ENCODE measurements at places on chromosomes 1 and 21. TPM values are rescaled to one million over a fixed set of nuclear protein-coding genes. Genes with fewer than 3 reads are reported as not detected.

DNA sequence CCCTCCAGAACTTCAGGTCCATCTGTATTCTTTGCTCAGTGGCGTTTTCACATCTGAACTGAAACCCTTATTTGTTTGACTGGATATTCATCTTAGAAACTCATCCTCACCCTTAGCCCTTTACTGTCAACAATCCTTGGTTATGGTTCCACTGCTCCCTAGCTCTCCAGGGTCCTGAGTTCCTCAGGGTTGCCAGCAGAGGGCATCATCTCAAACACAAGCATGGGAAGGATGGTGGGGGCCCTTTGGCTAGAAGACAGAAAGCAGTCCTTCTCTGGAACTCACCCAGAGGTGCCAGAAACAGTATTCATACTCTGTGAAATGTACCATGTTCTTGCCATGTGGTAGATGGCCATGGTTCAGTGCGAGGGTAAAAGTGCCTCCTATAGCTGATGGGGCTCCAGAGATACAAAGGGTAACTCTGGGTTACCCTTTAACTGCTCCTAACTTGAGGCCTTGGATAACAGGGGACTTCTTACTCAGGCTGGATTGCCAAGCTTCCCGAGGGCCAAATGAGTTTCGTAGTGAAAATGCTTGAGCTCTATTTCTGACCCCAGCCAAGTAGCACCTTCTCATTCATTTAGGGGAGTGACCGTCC lies 11.3 kb downstream of the NCSTN start:
- no peak for DNase-seq

DNA sequence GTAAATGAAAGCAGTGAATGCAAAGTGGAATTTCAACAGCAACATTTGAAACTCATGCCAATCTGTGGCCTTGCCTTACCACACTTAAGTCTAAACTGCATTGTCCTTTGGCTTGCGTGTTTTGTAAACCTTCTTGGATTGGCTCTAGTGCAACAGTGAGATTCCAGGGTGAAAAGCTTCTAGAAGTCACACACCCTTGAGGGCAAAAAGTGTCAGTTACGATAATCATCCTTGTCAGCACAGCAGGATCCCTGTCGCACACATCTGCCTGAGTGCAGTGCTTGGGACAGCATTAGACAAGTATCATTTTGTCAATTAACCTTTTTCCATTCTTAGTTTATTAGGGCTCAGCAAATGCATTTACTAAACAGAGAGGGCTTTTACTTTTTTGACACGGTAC lies 243.4 kb upstream of the PTBP2 start:
- DNase-seq = no peak

DNA sequence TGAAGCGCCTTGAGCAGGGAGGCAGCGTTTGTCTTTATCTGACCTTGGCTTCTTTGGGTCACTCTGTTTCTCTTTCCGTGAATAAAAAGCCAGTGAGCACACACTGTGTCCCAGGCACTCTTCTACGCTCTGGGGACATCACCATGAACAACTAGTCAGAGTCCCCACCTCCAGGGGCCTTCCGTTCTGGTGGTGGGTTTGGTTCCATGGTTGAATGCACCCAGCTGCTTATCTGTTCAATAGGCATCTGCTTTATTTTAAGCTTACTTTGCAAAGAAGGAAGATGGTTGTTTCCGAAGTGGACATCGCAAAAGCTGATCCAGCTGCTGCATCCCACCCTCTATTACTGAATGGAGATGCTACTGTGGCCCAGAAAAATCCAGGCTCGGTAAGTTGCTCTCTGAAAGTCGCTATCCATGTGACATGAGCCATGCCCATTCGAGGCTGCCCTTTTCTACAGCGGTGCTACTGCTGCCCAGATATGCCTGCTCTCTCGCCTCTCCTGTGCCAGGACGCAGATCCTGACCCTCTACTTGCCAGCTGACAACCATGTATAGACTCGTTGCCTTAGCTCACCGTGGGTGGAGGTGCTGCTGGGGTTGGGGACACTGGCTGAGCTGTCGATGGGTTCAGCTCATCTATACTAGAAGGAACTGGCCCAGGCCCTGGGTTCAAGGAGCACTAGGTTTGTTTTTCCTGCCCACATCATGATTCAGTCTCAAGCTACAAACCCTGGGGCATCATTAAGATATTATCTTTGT lies 5.9 kb downstream of the MX1 start:
- peak; percentile 87 for DNase-seq

DNA sequence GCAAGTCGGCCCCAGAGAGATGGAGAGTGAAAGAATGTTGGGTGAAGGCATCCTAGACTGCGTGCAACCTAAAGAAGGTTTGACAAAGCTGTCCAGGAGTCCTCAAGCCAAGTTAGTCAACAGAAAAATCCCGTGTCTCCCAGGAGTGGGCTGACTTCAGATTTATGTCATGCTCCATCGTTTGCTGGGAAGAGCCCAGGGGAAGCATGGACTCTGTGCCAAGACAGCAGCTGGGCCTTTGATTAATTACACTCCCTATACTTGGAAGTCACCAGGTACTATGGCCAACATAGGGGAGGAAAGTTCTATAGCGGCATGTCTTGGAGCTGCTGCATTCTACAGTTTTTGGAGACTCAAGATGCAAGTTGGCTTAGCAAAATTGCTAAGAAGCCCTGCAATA lies 247.4 kb downstream of the KAZN start:
- no peak for DNase-seq

DNA sequence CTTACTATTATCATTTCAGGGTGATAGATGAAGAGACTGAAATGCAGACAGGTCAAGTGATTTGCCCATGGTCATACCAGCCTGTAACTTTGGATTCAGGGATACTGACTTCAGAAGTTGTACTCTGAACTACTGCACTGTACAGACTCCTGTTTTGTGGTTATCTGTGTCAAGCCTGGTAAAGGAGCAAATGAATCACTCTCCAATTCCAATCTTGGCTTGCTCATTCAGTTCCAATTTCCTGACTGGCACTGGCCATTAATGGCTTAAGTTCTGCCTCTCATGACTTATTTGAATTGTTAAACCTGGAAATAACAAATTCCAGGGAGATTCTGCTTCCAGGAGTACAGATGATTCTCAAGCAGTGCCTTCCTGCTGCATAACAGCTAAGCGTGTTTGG lies 45.4 kb upstream of the PLD5 start:
- DNase-seq = no peak

GRCh38 chr1:233636503-233636877 lies 22.6 kb downstream of the KCNK1 start:
- DNase-seq = no peak

- DNase-seq = no peak
These were observed 59.3 kb upstream of the GNG12 start for GRCh38 chr1:67892476-67893125.

GRCh38 chr1:159184201-159184600 lies 12.8 kb downstream of the CADM3 start:
- no peak for DNase-seq

DNA sequence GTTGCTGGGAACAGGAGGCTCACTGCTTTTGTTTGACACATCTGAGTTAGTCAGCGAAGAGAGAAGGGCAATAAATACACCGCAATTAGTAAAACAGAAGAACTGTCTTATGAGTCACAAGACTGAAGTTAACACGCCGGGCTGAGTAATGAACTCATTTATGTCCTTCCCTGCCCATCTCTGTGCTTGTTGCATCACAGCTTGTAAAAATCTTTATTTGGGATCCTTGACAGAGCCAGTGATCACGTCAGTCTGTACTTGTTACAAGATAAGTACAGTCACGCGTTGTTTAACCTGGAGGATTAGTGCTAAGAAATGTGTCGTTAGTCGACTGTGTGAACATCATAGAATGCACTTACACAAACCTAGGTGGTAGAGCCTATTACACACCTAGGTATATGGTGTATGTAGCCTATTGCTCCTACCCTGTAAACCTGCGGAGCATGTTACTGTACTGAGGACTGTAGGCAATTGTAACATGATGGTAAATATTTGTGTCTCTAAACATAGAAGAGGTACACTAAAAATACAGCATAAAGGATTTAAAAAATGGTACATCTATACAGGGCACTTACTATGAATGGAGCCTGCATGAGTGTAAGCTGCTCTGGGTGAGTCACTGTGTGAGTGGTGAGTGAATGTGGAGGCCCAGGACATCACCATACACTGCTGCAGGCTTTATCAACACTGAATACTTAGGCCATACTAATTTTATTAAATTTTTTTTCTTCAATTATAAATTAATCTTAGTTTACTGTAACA lies 272.2 kb downstream of the TNR start:
- no peak for DNase-seq

GRCh38 chr1:56922070-56922469 lies 43.7 kb downstream of the C8B start:
- no peak for DNase-seq

The NEK7 gene
- total RNA-seq = 65.2 TPM

The LRRC39 gene
- 2.5 TPM for total RNA-seq

The GNG12 gene
- 198 TPM for total RNA-seq

The ANKRD45 gene
- total RNA-seq = not detected

The RGS7 gene
- total RNA-seq = not detected

The ADCY10 gene
- total RNA-seq = 1.2 TPM
